Activated CD8-positive, alpha-beta T cell treated with anti-CD3 and anti-CD28 coated beads for 36 hours (primary cell): ENCODE measurements at places on chromosomes 5 and 9.

GRCh38 chr9:134442486-134443173 lies 116.4 kb downstream of the RXRA start:
- peak; percentile 55 for DNase-seq

DNA sequence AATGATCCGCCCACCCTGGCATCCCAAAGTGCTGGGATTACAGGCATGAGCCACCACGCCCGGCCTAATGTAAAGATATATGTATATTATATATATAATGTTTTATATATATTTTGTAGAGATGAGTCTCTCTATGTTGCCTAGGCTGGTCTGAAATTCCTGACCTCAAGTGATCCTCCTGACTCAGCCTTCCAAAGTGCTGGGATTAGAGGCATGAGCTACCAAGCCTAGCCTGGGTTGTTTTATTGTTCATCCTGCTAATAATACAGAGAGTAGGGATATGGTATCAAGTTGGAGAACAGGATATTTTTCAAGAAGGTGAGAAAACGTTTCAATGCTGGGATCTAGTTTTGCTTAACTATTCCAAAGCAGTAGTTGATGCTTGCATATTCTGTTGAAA lies 2.9 kb downstream of the SEC24A start:
- DNase-seq, result no peak

DNA sequence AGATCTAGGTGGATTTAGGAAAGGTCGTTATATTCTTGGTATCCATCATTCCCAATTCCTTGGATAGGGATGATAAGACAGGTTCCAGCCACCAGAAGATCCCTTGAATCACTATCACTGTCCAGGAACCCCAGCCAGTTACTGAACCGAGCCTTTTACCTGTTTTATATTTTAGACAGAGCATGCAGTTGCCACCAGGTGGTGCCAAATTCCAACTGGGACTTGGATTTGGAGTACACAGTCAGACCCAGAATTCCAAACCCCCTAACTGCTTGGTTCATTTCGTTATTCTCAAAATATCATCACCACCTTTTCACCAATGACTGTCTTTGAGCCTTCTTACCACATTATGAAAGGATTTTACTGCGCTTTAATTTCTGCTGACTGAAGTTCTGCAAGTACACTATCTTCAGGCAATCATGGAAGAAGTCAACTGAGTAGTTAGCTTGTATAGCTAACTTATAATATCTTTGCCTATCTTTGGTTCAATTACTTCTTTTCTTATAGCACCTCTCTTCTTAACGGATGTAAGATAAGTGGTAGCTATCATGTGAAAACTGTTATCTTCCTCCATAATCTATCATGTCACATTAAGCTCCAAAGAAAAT lies 191.8 kb downstream of the PRR16 start:
- DNase-seq, result peak; percentile 30

DNA sequence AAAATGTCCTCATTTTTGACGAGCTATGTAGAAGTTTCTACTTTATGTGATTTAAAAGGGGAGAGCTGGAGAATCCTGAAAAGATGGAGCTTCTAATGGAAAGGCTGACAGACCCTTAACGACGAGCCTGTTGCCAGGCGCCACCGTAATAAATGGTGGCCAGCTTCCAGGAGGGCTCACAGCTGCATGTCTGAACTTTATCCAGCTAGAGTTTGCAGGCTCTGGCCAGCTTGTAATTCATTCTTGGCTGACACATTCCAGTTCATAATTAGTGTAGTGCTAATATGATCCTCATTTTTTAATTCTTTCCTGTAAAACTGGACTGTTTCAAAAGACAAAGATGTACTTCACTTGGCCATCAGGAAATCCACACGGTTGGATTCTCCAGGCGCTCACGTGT lies 246.7 kb downstream of the GAS1 start:
- no peak for DNase-seq

GRCh38 chr5:134106991-134107701 lies 7.3 kb upstream of the TCF7 start:
- no peak for DNase-seq

DNA sequence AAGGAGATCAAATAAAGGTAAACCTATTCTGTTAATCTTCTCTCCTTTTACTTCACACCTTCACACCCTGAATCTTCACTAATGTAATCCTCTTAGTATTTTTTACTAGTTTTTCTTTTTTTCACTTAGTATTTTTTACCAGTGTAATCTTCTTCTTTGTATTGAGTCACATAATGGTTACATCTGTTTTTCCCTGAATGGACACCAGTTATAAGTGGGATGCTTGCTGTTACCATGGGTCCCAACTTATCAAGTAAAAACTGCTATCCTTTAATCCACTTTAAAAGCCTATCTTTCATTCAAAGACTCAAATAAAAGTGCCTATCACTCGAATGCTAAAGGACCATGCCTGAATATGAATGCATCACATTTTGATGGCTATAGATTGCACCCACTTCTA lies 15.1 kb downstream of the ZFAND5 start:
- no peak for DNase-seq

- DNase-seq, result no peak
These were observed 90.3 kb upstream of the ZNF366 start for GRCh38 chr5:72597456-72597948.

- no peak for DNase-seq
These were observed 171.9 kb downstream of the SEC61B start for GRCh38 chr9:99393993-99394392.

DNA sequence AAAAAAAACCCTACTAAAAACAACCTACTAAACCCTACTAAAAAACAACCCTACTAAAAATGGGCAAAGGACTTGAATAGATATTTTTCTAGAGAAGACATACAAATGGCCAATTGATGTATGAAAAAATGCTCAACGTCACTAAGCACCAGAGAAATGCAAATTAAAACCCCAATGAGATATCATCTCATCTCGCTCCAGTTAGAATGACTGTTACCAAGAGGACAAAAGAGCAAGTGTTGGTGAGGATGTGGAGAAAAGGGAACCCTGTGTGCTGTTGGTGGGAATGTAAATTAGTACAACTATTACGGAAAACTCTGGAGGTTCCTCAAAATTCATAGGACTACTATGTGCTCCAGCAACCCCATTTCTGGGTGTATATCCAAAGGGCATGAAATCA lies 10.8 kb downstream of the SDHA start:
- no peak for DNase-seq

GRCh38 chr9:15182101-15182551 lies 124.9 kb downstream of the TTC39B start:
- no peak for DNase-seq

GRCh38 chr9:112074250-112075008 lies 100.7 kb downstream of the SUSD1 start:
- DNase-seq, result peak; percentile 84

- DNase-seq, result no peak
These were observed 929.6 kb upstream of the WWC1 start for GRCh38 chr5:167361795-167362194.

GRCh38 chr9:131813116-131813515 lies 73.2 kb upstream of the RAPGEF1 start:
- no peak for DNase-seq

DNA sequence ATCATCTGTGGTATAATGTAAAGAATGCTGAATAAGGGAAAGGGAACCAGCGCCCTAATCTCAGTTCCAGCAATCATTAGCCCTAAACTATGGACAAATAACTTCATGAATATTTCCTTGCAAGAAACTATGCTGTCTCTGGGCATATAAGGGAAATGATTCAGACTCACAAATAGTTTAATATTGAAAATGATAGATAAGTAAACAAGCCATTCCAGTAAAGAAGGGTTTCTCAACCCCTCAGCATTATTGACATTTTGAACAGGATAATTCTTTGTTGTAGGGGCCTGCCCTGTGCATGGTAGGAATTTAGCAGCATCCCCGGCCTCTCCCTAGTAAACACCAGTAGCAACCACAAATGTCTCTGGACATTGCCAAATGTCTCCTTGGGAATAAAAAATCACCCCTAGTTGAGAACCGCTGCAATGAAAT lies 23.8 kb downstream of the C5 start:
- DNase-seq, result no peak

- no peak for DNase-seq
These were observed 84.5 kb downstream of the BRINP1 start for GRCh38 chr9:119284587-119285337.
